ENCODE measurements at places on chromosomes 2 and 18.
A peak's percentile ranks its signal among the peaks of the same experiment; 100 is the strongest.

DNA sequence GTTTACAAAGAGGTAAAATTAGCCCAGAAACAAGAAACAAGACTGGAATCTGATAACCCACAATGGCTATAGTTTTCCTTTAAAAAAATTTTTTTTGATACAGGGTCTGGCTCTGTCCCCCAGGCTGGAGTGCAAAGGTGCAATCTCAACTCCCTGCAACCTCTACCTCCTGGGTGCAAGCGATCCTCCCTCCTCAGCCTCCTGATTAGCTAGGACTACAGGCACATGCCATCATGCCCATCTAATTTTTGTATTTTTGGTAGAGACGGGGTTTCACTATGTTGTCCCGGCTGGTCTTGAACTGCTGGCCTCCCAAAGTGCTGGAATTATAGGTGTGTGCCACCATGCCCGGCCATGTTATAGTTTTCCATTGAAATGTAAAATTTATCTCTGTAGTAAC lies 12.3 kb upstream of the PARD6G start:
- DNase-seq = no peak

GRCh38 chr2:119008108-119008507 lies 66.1 kb downstream of the MARCO start:
- peak; percentile 25 for DNase-seq

DNA sequence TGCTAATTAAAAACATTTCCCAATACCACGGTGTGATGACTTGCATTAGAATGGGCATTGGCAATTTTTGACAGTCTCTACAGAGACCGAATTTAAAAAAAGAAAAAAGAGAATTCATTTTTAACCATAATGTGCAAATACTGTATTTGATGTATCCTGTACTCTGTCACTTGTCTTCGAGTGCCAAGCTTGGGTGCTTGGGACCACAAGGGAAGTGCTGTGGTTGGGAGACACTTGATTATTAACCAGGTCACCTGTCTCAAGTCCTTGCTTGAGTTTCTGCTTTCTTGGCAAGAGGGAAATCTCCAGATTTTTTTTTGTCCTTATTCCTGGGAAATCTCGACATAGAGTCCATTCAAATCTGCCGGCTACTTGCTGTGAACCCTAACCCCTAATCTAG lies 209.0 kb downstream of the MC4R start:
- no peak for DNase-seq

DNA sequence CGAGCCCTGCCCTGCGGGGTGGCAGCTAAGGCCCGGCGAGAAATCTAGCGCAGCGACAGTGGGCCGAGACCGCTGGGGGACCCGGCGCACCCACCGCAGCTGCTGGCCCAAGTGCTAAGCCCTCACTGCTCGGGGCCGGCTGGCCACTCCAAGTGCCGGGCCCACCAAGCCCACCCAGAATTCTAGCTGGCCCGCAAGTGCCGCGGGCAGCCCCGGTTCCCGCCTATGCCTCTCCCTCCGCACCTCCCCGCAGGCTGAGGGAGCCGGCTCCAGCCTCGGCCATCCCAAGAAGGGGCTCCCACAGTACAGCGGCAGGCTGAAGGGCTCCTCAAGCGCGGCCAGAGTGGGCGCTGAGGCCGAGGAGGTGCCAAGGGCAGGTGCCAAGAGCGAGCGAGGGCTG lies 55.2 kb upstream of the RND3 start:
- DNase-seq = no peak

DNA sequence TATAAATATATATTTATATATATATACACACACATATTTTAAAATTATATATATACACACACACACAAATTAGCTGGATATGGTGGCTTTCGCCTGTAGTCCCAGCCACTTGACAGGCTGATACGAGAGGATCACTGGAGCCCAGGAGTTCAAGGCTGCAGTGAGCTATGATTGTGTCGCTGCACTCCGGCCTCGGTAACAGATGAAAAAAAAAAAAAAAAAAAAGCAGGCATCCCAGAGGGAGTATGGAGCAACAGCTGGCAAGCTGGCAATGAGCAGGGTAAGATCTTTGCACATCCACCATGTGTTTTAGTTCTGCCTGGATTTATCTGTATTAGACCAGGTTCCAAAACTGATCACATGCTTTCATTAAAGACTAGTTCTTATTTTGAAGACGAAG lies 170.1 kb downstream of the MAP2 start:
- DNase-seq = no peak

- DNase-seq = no peak
Observed at GRCh38 chr18:64270121-64270520, 121.2 kb upstream of the LINC00305 start.

- no peak for DNase-seq
Observed at GRCh38 chr2:207768168-207768865, 1.4 kb downstream of the FZD5 start.

DNA sequence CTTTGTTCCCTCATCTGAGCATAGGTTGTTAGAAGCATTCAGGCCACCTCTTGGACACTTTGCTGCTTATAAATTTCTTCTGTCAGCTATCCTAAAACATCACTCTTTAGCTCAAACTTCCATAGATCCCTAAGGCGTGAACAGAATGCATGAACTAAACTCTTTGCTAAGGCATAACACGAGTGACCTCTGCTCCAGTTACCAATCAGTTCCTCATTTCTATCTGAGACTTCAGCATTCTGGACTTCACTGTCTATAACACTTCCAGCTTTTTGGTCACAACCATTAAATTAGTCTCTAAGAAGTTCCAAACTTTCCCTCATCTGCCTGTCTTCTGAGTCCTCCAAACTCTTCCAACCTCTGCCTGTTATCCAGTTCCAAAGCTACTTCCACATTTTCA lies 8.3 kb upstream of the VWA3B start:
- DNase-seq = no peak

GRCh38 chr2:29050591-29050990 lies 23.7 kb downstream of the PCARE start:
- no peak for DNase-seq

GRCh38 chr2:181111059-181111458 lies 130.7 kb downstream of the UBE2E3 start:
- DNase-seq = no peak

- DNase-seq = no peak
Observed at GRCh38 chr18:25316381-25317018, 35.5 kb downstream of the ZNF521 start.

- DNase-seq = no peak
Observed at GRCh38 chr2:38474021-38474456, 97.0 kb upstream of the ATL2 start.

DNA sequence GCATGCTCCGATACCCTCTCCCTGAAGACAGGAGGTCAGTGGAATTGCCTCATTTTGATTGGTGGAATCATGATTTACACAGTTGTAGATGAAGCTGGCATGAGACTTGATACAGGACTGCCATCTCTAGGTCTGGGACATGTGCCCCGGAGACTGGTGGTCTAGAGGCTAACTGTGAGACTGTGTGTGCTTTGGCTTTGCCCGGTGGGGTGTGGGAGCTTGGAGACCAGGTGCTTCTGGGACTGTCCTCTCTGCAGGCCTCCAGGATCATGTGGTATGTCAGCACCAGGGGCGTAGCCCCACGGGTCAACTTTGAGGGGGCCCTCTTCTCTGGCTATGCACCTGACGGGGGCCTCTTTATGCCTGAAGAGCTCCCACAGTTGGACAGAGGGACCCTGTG lies 2.7 kb downstream of the THNSL2 start:
- no peak for DNase-seq

DNA sequence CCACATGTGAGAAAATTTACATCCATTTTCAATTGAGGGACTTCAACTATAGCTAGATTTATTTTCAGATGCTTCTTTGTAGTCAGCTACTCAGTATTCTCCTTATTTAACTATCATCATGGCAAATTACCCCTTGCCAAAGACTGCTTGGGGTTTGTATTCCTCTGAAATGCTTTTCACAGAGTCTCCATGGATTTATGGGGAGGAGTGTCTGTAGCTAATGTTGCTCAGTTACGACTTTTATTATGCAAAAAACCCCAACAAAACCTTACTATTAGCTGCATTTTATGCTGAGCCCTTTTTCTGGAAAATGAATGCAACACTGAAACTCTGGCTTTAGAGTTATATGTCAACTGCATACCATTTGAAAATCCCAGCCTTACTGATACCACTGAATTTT lies 78.6 kb downstream of the RFTN2 start:
- no peak for DNase-seq

DNA sequence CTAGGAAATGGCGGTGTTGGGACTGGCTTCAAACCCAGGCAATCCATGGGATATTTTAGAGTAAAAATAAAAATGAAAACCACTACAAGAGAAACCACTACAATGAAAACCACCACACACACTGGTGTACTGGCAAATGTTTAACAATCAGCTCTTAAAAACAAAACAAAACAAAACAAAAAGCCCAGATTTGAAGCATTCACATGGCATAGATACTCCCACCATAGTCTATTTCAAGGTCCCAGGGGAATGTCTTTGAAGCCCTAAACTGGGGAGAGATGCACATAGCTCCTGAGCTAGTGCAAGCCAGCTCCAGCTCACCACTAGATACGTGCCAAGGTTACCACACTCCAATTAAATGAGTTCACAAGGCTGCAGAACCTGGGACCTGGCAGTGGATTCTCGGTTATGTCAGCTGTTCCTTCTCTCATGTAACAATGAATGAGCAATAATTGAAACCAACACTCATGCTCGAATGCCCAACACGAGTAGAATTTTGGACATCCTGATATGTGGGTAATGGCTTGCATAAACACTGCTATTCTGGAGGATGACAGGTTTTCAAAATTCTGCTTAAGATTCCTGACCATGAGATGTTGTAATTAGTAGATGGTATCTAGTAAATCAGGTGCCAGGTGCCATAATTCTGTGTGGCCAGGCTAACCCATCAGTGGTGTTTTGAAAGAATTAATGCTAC lies 102.2 kb downstream of the OSBPL6 start:
- no peak for DNase-seq

- no peak for DNase-seq
Observed at GRCh38 chr18:22168360-22168921, 948 bp upstream of the GATA6 start.

- DNase-seq = no peak
Observed at GRCh38 chr2:235950473-235950809, 217.7 kb downstream of the GBX2 start.

DNA sequence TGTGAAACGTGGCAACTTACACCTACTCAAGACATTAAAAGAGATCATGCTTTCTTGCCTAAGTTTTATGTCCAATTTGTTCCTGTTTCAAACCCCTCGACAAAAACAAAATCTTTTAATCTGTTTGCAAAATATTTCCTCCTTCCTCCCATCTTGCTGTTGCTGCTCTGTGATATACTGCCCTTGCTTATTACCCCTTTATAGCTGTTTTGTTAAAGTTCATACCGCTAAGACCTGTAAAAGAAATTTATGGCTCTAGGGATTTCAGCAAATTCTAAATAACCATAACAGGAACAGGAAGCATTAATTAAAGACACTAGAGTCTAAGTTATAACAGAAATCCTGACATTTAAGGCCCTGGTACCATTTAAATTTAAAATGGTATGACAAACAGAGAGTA lies 1268.2 kb upstream of the PIK3C3 start:
- DNase-seq = no peak

DNA sequence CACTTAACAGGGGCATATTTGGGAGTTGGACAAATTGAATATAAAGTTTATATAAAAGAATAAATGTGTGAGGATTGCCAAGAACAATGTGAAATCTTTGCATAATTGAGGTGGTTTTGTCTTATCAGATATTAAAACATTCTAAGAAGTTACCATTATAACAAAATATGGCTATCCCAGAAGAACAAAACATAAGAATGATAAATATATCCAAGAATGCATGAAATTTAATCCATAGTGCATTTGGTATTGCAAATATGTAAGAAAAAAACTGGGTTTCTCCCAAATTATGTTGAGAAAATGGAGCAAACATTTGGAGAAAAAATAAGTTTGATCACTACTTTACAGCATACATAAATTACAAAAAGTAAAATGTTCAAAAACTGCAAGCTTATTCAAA lies 562.4 kb downstream of the RNF144A start:
- no peak for DNase-seq

GRCh38 chr2:58137221-58137620 lies 90.6 kb downstream of the VRK2 start:
- no peak for DNase-seq

GRCh38 chr2:121400201-121400600 lies 115.2 kb upstream of the TFCP2L1 start:
- no peak for DNase-seq

- DNase-seq = no peak
Observed at GRCh38 chr2:23675506-23675905, 251.4 kb downstream of the ATAD2B start.

DNA sequence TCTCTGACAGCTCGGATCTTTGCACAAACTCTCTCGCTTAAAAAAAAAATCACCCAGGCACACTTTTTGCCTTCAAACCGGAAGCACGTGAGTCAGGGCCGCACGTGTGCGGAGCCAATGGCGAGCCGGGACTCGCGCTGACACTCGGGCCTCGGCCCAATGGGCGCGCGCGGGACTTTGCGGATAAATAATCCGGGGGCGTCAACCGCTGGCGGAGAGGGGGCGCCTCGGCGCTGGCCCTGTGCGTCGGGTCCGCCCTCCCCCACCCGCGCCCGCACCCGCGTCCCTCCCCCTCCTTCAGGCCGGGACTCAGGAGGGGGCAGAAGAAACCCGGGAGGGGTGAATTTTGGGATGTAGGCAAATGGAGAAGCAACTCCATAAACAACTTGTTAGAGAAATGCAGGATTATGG lies 319 bp upstream of the EN1 start:
- no peak for DNase-seq

DNA sequence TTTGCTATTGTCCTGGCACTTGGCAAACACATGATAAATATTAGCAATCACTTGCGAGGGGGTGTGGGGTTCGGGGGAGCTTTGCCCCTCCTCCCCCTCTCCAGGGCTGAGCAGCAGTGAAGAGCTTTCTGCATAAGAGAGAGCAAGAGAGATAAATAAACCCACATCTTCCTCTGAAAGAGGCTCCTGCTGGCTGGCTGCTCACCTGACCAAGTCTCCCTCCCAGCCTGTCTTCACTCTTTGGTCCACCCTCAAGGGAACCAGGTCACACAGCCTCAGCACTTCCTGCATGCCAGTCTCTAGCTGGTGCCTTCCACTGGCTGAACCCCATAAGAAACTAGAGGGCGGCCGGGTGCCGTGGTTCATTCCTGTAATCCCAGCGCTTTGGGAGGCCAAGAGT lies 18.5 kb upstream of the YWHAQ start:
- DNase-seq = no peak

- DNase-seq = no peak
Observed at GRCh38 chr2:19120941-19121750, 237.3 kb downstream of the OSR1 start.

DNA sequence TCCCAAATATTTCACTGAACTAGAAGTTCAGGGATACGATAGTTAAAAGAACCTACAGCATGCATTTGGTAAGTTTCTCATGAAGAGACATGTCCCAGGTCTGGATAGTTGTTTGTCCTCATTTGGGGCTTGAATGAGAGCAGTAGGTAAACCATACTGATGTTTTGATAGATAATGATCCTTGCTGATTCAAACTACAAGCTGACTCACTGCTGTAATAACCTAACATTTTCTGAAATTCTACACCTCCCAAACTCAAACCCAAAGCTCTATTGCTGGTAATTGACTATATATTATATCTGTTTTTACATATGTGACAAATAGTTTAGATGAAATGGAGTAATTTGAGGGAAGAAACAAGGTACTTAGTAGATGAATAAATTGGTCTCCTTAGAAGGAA lies 154.1 kb upstream of the BOD1L2 start:
- DNase-seq = no peak

GRCh38 chr2:161905389-161906046 lies 168.5 kb downstream of the DPP4 start:
- DNase-seq = no peak

GRCh38 chr2:3148716-3149115 lies 228.9 kb downstream of the EIPR1 start:
- no peak for DNase-seq
